Left ventricle myocardium superior (tissue), 1 donor: ENCODE measurements at places on chromosomes 6 and 20.

GRCh38 chr6:45132059-45132458 lies 196.1 kb upstream of the RUNX2 start:
- DNase-seq: no peak

DNA sequence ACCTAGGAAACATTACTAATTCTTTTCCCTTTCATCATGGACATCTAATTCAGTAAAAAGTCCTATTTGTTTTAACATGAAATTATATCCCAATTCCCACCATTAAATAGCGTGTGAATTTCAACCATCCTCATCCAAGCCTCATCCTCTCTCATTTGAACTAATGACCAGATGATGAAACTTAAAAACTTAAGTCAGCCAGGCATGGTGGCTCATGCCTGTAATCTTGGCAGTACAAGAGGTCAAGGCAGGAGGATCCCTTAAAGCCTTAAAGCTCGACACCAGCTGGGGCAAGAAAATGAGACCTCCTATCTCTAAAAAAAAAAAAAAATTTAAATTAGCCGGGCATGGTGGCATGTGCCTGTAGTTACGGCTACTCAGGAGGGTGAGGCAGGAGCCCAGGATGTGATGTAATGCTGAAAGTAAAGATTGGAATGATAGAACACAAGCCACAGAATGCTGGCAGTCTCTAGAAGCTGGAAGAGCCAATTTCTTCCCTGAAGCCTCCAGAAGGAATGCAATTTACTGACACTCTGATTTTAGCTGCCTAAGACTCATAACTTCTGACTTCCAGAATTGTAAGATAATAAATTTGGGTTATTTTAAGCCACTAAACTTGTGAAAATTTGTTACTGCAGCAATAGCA lies 27.1 kb upstream of the HAO1 start:
- DNase-seq: no peak

DNA sequence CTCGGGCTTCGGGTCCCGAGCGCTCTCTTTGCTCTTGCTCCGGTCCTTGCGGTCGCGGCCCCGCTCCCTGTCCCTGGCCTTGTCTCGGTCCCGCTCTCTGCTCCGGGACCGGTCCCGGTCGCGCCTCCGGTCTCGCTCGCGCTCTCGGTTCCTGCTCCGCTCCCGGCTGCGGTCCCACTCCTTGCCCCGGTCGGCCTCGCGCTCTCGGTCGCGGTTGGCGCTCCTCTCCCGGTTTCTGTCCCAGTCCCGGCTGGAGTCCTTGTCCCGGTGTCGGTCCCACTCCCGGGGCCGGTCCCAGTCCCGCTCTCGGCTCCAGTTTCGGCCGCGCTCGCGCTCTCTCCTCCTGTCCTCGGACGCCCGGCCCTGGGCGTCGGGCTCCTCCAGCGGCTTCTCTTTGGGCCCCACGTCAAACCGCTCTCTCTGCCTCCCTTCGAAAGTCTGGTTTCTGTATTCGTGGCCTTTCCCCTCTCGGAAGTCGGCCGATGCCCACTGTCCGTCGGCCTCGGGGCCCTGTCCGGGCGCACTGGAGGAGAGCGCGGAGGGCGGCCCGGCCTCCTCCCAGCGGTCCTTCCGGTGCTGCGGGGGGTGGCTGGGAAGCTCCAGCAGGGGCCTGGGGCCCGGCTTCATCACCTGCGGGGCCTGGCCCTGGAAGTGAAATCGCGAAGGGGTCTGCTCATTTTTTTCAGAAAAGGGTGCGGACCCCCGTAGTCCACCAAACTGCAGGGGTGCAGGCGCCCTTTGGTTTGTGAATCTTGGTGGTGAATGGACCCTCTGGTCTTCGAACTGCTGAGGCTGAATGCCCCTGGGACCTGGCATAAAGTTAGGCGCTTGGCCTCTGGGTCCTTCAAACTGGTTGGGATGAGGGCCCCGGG lies 17.9 kb upstream of the TCFL5 start:
- DNase-seq: no peak

DNA sequence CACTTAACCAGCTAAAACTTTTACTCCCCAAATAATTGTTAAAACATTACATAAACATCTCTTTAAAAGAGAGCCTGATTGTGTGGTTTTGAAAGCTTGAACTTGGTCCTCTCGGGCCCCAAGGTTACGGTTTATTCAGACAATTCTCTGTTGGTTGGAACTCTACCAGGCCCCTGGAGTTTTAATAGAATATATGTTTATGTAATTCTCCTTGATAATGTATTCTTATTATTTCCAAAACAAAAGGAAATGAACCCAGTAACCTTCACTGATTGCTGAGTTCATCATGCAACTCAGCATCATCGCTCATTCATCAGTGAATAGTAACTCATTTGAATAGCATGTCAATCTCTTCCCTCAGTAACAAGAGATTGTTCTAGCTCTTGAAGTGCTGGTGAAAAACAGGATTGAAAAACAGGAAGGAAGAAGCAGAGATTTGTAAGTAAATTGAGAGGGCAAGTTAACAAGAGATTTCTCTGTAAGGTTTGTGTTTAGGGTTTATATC lies 464.5 kb upstream of the MARCKS start:
- DNase-seq: no peak

DNA sequence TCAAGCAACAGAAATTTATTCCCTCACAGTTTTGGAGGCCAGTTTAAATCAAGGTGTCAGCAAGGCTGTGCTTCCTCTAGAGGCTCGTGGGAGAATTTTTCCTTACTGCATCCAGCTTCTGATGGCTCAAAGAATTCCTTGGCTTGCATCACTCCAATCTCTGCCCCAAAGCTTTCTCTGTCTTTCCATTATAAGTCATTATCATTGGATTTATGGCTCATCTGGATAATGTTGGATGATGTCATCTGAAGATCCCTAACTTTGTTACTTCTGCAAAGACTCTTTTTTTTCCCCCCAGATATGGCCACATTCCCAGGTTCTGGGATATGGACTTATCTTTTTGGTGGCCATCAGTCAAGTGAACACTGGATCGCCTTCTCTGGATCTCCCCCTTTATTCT lies 146.3 kb upstream of the B3GAT2 start:
- DNase-seq: no peak

GRCh38 chr20:49631061-49631716 lies 63.3 kb upstream of the PTGIS start:
- no peak for DNase-seq

- DNase-seq: no peak
Measured at GRCh38 chr6:134363323-134364039, 45.6 kb upstream of the SGK1 start.

DNA sequence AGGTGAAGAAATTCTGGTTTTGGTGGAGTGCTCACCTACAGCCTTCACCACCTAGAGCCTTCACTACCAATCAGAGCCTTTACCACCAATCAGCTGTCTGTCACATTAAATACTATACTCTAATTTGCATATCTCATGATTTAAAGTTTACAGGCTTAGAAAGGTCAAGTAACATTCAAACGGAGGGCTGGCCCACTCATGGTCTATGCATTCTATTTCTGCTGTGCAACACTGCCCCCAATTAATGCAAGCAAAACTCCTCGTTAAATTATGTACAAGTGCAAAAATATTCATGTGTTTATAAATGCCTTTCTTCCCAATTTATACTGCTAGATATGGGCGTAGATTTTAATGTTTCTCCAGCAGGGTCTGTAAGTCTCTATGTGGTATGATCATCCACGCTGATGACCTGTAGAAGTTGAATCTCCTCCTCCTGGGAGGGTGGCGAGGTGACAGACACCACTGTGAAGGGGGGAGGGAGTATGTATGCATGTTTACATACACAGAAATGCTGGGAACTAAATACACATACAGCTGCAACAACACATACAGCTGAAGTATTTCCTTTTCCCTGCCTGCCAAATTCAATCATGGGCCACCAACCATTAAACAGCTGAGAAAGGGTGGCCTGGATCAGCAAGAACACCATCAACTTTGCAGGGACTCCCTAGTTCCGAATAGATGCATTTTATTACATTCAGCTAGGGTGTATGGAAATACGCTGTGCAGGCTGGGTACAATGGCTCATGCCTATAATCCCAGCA lies 13.1 kb downstream of the RRAGD start:
- no peak for DNase-seq

GRCh38 chr6:152954443-152954842 lies 28.4 kb downstream of the FBXO5 start:
- no peak for DNase-seq

GRCh38 chr20:22768266-22769178 lies 184.2 kb upstream of the FOXA2 start:
- DNase-seq: no peak

GRCh38 chr20:62540504-62540903 lies 64.7 kb upstream of the GATA5 start:
- no peak for DNase-seq

DNA sequence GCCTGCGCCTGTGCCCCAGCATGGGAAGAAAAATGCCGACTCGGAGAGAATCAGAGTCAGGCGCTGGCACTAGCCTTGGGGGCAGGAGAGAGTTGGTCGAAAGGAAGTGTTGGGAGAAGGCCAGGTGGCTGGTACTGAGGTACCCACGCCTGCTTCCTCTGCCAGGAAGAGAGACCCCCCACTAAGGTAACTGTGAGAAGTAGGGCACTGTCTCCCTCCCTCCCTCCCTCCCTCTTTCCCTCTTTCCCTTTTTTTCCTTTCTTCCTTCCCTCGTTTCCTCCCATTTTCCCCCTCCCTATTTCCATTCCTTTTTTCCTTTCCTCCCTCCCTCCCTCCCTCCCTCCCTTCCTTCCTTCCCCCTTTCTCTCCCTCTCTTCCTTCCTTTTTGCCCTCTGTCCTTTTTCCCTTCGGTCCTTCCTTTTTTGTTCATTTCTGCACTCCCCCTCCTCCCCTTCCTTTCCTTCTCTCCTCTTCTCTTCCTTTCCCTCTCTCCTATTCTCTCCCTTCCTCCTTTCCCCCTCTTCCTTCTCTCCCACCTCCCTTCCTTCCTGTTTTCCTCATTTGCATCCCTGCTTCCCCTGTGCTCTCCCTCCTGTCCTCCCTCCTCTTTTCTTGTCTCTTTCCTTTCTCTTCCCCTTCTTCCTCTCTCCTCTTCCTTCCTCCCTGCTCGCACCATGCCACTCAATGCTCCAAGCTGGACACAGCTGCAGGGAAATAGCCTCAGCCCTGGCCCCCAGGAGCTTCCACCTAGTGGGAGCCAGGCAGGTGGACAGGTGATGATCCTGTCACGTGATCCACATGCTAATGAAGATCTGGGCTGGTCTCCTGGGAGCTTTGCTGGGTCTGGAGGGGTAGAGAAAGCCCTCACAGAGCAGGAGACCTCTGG lies 148.0 kb downstream of the DHX35 start:
- DNase-seq: no peak

DNA sequence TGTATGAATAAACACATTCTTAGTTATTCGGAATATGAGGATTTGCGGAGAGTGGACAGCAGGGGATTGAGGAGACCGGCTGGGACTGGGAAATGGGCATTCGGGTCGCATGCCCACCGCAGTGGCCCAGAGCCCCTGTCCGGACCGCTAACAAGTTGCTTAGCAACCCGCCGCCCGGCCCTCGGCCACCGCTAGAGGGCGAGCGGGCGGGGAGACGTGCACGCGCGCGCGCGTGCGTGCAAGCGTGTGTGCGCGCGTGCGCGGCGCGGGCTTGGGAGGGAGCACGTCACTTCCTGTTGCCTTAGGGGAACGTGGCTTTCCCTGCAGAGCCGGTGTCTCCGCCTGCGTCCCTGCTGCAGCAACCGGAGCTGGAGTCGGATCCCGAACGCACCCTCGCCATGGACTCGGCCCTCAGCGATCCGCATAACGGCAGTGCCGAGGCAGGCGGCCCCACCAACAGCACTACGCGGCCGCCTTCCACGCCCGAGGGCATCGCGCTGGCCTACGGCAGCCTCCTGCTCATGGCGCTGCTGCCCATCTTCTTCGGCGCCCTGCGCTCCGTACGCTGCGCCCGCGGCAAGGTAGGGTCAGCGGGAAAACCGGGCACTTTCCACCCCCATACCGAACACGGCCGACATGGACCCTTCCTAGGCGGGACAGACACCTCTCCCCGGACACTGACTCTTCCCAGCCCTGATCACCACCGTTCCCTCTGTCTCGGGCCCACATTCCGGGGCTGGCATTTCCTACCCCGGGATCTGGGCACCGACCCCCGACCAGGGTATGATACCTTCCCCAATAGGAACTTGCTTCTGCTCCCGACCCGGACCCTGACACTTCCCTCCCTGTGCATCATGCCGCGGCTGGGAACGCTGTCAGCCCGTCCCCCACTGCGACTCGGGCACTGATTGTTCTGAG lies at the start of gene HM13:
Gene HM13 (plus strand): TSS at position 289 of the 918 bp plus-strand sequence. CDS start 110 bp downstream, at position 399.
- peak; percentile 95 for DNase-seq

DNA sequence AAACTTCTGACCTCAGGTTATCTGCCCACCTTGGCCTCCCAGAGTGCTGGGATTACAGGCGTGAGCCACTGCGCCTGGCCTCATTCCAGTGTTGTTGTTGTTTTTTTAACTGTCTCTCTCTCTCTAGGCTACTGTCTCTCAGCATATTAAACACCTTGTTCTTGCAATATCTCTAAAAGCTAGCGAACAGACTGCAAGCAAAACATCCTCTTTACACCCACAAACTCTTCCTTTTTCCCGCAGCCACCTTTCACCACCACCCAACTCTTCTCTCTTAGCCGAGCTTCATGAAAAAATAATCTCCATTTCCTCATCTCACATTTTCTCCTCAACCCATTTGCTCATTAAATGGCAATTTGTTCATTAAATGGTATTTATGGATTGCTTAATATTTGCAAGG lies 45.5 kb downstream of the SGK1 start:
- DNase-seq: no peak

DNA sequence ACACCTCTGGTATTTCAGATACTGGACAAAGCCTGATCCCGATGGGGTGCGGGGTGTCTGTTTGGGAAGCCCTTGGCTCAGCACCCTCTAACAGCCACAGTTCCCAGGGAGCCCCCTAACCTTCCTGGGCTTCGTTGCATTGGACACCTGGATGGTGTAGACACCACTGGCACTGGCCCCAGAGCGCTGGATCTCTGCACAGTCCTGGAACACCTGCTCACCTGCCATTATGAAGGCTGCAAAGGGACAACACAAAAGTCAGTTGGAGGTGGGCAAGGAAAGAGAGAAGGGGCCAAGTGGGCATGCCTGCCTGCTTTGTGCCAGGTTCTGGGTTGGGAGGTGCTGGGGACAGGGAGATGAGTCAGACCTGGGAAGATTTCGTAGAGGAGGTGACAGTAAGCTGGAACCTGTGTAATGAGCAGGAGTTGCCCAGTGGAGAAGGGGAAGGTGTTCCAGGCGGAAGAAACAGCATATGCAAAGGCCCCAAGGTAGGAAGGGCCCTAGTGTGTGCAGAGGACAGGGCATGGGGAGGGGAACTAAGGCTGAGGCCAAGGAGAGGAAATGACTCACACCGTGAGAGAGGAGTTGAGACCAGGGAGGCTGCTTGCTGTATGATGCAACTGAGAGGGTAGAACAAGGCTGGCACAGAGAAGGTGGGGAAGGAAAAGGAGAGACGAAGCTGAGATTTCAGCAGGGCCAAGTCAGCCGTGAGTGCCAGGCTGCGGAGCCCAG lies 34.9 kb downstream of the ANGPT4 start:
- no peak for DNase-seq
